ENCODE measurements at places on chromosomes 6 and 20.

GRCh38 chr20:10519361-10520046 is 84.4 kb downstream of the SLX4IP start:
- no peak for DNase-seq

- no peak for DNase-seq
Observed at GRCh38 chr6:119986934-119987549, 637.5 kb upstream of the MAN1A1 start.

GRCh38 chr6:147741389-147741788 is 232.9 kb downstream of the SAMD5 start:
- no peak for DNase-seq

GRCh38 chr6:90266905-90267621 is 29.6 kb downstream of the BACH2 start:
- DNase-seq, result no peak

GRCh38 chr20:34689486-34689885 is 12.6 kb upstream of the PIGU start:
- DNase-seq, result no peak

GRCh38 chr20:22491194-22491505 is 93.2 kb downstream of the FOXA2 start:
- no peak for DNase-seq

GRCh38 chr20:53952528-53953096 is 117.8 kb downstream of the BCAS1 start:
- DNase-seq, result no peak

GRCh38 chr20:63471981-63472831 is at the start of gene KCNQ2:
TSS of gene KCNQ2 (minus strand) at chr20:63472655. CDS start at chr20:63472463, 192 bp downstream.
- peak; percentile 42 for DNase-seq

- DNase-seq, result no peak
Observed at GRCh38 chr6:23087471-23087870, 518.1 kb downstream of the HDGFL1 start.

GRCh38 chr6:88377976-88378568 is 211.9 kb upstream of the CNR1 start:
- no peak for DNase-seq

GRCh38 chr6:94130478-94130877 is 711.1 kb upstream of the EPHA7 start:
- no peak for DNase-seq

GRCh38 chr6:71481011-71481410 is 192.4 kb downstream of the OGFRL1 start:
- DNase-seq, result no peak

GRCh38 chr20:45115829-45116228 is 855 bp upstream of the WFDC5 start:
- no peak for DNase-seq

DNA sequence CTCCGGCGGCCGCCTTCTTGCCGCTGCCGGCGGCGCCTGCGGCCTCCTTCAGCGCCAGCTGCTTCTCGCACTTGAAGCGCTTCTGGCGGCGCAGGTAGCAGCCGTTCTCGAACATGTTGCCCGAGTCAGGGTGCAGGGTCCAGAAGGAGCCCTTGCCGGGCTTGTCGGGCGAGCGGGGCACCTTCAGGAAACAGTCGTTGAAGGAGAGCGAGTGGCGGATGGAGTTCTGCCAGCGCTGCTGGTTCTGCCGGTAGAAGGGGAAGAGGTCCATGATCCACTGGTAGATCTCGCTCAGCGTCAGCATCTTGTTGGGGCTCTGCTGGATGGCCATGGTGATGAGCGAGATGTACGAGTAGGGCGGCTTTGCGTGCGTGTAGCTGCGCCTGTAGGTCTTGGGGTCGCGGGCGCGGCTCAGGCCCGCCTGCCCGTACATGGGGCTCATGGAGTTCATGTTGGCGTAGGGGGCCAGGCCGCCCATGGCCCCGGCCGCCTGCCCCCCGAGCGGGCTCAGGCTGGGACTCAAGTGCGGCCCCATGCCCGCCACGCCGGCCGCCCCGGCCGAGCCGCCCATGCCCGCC is 1.9 kb downstream of the FOXA2 start:
- DNase-seq, result no peak

DNA sequence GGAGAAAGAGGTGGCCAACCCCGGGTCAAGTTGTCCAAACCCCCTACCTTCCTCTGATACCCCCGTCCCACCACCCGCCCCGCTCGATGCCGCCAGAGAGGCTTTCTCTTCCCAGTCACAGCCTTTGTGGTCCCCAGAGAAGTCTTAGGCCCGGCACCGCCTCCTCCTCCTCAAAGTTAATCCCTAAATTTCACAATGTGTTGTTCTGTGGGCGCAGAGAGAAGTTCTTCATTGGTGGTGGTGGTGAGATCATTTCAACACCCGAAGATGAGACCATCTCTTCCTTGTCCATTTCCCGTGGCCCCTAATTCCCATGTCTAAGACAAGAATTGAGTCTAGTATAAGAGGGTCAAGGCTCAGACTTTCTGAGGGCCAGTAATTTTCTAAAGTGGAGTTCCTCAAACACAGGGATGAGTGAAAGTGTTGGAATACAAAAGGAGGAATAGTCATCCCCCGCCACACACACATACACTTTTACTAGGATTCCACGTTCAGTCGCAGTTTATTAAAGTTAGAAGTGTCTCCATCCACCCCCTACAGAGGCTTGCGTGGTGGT is 10.4 kb downstream of the TRIM31 start:
- no peak for DNase-seq

DNA sequence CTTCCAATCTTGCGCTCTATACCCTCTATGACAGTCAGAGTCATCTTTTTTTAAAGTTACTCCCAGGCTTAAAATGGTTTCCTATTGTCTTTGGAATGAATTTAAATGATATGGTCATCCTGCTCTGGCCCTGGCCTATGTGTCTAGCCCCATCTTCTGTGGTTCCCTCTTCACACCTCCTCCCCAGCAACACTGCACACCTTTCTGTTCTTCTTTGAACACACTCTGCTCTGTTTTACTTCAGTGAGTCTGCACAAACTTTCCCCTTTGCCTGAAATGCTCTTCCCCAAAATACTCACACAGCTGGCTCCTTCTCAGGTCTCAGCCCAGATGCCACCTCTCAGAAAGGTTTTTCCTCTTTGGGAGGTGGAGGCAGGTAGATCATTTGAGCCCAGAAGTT is 132.7 kb downstream of the FYN start:
- no peak for DNase-seq

- DNase-seq, result no peak
Observed at GRCh38 chr6:135411339-135411738, 86.2 kb downstream of the AHI1 start.

DNA sequence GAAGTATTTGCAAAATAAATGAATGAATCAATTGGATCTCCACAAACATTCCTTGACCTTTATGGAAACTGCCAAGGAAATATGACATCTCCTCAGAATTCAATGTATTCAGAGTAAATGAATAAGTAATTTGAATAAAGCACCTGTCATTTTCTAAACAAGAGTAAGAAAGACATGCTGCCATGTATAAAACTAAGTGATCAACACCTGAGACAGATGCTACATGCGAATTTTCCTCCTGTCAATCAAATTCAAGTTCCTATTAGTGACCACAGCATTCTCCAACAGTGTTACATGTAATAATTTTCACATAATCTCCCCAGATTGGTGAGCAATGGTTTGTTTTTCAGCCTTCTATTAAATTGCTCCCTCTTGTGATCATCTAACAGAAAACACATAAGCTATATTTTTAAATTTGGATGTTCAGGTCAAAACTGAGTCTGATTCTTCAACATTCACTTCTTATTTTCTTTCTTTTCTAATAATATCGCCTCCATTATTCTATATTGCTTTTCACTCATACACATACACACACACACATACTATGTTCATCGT is 163.2 kb upstream of the RNF217 start:
- DNase-seq, result no peak

- no peak for DNase-seq
Observed at GRCh38 chr6:137122612-137123011, 50.8 kb downstream of the IL22RA2 start.

DNA sequence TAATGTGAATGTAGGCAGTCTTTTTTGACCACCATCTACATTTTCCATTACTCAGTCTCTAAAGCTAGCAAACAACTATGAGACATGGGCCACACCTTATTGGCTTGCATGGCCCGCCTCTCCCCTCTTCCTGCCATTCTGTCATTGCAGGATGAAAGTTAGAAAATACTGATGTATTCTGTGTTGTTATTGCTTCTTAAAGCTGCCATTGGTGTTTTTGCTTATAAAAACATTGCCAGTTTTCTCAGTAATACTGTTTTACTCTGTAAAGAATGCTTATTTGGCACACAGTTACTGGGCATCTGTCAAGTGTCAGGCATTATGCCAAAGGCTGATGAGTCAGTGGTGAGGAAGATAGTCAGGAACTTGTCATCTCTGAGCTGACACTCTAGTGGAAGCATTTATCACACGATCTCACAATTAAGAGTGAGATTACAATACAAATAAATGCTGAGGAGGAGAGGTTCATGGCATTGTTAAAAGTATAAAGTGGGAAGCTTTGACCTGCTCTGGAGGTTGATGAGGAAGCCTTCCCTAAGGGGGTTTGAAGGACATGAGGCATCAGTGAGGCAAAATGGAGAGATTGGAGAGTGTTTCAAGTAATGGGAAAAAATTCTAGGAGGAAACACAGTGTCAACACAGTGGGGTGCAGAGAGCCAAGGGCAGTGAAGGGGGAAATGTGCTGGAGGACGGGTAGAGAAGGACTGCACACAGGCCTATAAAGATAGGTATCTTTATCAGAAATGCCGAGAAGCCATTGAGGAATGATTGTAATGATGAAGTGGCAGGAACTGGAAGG is 14.7 kb downstream of the KLHL32 start:
- no peak for DNase-seq

DNA sequence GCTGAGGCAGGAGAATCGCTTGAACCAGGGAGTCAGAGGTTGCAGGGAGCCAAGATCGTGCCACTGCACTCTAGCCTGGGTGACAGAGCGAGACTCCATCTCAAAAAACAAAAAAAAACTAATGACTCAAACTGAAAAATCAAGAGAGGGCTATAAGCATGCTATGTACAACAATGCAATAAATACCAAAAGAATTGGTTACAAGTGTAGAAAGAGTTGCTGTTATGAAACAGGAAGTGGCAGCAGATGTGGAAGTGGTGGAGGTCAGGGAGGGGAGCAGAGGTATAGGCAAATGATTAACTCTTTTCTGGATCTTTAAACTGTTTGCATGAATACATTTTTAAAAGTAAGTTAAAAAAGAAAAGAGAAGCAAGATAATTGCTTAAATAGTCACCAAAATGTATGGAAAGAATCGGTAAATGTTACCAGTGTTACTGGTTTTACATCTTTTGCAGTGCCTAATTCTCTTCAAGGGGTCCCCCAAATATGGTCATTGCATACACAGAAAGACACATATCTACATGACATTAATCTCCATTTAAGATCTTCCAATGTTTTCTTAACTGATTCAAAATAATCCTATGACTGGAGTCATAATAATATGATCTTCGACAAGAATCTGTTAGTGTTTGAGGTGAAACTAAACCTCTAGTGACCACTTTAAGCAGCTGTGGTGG is 15.0 kb downstream of the CALHM6 start:
- DNase-seq, result no peak

DNA sequence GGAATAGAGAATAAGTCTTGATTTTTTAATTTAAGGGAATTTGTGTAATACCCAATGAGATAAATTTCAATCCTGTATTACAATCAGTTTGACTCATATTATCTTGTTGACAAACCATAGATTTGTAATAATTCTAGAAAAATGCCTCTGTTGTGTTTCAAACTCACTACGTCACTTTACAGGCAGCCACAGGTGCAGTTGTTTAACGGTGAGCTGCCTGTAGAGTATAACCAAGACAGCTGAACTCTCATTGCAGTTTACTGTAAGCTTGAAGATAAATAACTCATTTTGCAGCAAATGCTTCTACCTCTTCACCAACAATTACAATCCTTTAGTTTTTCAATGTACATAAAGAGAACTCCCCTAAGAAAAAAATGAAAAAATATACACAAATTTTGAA is 114.3 kb downstream of the PRKN start:
- DNase-seq, result no peak

DNA sequence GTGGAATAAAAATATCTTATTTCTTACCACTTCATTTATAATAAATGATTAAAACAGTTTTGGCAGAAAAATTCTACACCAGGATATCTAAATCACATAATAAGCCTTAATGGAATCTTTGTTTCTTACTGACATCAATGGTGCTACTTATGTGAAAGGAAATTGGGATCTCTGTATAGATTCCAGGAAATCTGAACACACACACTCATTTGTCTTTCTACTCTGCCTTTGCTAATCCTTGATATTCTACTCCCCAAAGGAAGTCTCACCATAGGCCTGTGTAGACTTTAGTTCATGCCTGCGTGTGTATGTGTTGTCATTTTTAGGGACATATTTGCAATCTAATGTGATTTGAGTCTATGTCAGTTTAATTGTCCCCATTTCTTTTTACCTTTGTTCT is 7.9 kb downstream of the ADGRB3 start:
- DNase-seq, result no peak

DNA sequence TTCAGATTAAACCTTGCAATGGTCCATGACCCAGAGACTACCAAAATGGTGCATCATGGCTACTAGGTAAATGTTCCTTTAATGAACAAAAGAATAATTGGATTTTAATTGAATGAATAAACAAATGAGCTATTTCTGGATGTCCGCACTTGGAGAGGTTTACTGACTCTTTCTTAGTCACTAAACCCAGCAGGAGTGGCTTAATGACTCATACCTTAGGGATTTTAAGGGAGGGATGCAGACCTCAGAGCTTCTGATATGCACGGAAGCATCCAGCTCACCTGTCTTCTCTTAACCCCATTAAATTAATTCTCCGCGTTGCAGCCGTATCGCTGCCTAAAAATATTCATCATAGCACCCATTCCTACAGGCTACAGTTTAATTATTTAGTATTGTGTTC is 970.0 kb upstream of the SLC35B3 start:
- DNase-seq, result no peak

GRCh38 chr20:31341470-31341869 is 26.9 kb upstream of the DEFB118 start:
- DNase-seq, result no peak
